ENCODE measurements at places on chromosomes 2 and 18.

DNA sequence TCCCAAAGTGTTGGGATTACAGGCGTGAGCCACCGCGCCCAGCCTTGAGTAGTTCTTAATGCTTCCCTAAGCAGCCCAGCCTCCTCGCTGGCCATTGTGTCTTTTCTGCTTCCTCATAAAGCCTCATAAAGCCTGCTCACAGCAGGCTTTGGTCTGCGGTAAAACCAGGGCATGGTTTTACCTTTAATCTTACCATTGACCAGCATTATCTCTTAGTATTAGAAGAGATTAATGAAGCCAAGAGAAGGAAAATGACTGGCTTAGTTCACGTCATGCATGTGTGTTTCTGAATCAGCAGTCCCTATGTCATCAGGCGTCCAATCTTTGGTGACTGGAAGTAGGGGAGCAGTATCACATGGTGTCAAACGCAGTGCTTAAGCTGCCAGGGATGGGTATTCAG, 14.9 kb upstream of the CDCA7 start:
- DNase-seq: no peak

DNA sequence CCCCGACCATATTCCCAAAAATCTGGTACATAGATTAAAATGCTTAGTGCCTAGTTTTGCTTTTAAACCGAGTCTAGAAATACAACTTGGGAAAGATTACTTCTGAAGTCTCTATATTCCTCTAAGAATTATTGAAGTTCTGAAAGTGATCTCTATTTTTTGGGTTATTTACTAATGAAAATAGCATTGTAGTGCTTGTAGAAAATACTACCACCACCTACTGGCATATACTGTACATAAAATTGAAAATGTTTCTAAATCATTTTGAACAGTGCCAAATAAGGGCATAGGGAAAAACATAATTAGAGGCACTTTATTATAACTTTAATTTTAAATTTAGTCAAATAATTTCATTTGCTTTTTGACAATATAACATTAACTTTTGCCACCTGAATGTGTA, 1399.6 kb upstream of the ZEB2 start:
- no peak for DNase-seq

- no peak for DNase-seq
These were observed 107.9 kb upstream of the IL1R2 start for GRCh38 chr2:101883860-101884259.

DNA sequence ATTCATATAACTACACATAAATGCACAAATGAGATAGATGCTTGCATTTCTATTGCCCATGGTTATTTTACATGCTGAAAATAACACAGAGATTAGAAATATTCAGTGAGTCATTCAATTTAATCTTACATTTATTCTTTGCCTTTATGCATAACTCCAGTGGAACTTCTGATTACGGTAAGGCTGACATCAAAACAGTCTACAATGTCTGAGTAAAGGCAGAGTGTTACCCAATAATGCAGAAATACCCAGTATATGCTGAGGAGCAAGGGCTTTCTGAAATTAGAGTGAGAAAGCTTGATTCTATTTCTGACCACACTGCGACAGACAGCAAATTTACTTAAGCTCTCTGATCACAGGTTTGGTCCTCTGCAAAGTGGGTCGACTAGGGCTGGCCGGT, 9.2 kb downstream of the NMI start:
- no peak for DNase-seq

- DNase-seq: peak; percentile 70
These were observed 33.3 kb downstream of the POLR1A start for GRCh38 chr2:86072271-86072858.

GRCh38 chr2:23323917-23324680, 60.9 kb upstream of the KLHL29 start:
- no peak for DNase-seq

DNA sequence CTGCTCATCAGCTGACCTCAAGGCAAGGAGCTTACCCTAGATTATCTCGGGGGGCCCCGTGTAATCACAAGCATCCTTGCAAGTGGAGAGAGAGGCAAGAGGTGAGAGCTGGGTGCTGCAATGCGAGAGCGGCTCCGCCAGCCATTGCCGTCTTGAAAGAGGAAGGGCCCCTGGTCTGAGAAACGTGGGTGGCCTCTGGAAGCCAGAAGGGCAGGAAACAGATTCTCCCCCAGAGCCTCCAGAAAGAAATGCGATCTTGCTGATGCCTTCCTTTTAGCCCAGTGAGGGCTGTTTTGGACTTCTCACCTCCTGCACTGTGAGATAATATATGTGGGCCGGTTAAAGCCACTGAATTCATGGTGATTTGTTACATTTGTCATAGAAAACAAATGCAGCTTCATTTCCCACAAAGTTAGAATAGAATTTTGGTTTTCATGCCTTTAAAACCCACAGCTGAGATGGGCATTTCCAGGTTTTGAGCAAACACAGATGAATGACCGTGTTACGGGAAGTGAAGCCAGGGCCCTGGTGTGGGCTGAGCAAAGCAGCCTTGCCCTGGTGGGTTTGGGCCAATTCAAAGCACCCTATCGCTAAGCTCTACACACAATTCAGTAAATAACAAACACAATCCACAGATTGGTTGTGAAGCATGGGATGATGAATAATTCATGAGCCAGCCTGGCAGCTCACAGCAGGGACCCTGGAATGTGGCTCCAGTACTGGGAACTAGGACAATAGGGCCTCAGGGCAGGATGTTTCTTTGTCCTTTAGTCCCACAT, 319.9 kb upstream of the HS6ST1 start:
- peak; percentile 41 for DNase-seq

- peak; percentile 67 for DNase-seq
These were observed 558 bp downstream of the TTC39C start for GRCh38 chr18:24014986-24015638.

GRCh38 chr18:39519741-39520140, 1954.1 kb upstream of the CELF4 start:
- no peak for DNase-seq

DNA sequence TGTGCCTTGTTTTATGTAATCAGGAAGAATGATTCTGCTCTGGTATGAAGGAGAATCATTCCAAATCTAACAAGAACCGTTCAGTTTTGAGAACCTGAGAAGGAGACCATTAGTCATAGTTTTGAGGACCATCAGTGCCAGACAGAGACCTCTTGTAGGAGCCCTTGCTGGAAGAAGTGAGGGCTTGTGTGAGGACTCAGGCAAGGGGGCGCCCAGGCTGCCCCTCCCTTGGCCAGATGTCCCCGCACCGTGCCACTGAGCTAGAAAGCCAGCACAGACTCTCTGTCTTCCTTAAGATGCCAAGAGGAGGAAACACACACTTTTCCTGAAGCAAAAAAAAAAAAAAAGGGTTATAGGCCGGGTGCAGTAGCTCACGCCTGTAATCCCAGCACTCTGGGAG, 55.7 kb upstream of the SLC39A10 start:
- no peak for DNase-seq

DNA sequence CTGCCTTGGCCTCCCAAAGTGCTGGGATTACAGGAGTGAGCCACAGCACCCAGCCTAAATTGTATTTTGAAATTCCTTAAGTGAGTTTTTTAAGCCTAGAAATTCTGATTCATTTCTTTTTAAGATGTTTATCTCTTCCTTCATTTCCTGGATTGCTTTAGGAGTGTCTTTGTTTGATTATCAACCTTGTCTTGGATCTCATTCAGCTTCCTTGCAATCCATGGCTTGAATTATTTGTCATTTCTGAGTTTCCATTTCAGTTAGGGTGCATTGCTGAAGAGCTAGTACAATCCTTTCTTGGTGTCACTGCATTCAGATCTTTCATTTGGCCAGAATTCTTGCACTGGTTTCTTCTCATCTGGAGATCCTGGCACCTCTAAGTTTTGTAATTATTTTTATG, 606.4 kb upstream of the ZNF804A start:
- DNase-seq: no peak

DNA sequence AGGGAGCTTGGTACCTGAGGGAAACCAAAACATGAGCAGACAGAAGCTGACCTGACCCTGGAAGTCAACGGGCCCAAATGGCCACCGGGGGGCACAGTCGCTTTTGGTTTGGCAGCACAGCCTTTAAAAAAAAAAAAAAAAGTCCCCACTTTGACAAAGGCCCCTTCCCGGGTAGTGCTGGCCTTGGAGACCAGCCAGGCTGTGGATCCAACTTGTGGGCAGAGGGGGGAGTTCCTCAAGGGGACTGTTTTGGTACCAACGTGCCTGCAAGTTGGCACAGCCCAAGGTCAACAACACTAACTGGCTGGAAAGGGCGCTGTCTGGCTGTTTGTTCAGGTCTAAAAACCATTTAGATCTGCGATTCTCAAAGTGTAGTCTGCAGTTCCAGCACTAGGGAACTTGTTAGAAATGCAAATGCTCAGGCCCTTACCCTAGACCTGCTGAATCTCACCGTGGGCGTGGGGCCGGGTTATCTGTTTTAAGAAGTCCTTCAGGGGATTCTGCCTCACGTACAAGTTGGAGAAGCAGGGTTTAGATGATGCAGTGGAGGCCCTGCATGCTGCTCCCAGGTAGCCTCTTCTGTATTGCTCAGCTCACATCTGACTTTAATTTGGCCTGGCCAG, 83.0 kb downstream of the LPIN1 start:
- DNase-seq: peak; percentile 79

GRCh38 chr18:69948256-69948655, 583 bp upstream of the CD226 start:
- DNase-seq: no peak

GRCh38 chr2:151344906-151345305, 12.5 kb upstream of the TNFAIP6 start:
- no peak for DNase-seq

DNA sequence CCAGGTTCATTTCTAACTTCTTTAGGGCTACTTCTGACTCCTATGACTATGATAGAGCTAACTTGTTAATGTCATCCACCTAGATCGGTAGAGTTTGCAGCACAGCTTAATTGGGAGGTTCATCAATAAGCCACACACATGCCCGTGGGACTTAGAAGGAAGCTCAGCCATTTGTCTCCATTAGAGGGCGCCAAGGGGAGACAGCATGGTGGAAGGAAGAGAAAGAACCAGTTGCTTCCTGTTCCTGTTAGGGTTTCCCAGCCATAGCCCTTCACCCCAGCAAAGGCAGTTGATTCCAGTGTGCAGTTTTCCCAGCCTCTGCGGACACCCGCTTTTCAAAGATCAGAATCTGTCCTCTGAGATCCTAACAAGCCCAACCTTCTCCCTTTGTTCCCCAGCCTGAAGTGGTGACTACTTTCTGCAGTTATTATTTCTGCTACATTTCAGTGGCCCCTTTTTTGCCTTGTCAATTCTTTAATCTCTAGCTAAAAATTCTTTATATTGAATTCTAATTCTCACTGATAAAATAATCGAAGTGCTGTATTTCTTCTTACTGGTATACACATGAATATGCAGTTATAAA, 30.3 kb downstream of the MAIP1 start:
- DNase-seq: no peak

DNA sequence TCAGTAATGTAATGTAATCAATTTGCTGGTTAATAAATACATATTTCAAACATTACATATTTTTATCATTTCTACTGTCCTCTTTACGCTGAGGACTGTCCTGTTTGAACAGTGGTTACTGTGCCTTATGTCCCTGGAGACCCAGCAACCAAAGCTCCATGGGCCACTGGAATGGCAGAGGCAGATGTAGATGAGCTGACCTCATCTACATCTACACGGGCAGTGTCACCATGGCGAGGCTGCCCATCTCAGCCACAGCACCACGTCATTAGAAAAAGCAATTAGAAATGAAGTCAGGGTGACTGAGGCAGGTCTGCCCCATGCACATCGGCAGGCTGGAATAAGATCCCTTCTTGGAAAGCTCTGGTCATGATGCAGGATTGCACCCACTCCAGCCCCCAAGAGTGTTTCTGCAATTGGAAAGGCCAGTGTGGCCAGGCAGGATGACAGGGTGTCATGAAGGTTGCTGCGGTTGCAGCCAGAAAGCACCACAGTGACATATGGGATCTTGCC, 237.5 kb downstream of the NDUFA10 start:
- peak; percentile 17 for DNase-seq

- DNase-seq: no peak
These were observed 184.0 kb downstream of the RIT2 start for GRCh38 chr18:42931491-42931890.

DNA sequence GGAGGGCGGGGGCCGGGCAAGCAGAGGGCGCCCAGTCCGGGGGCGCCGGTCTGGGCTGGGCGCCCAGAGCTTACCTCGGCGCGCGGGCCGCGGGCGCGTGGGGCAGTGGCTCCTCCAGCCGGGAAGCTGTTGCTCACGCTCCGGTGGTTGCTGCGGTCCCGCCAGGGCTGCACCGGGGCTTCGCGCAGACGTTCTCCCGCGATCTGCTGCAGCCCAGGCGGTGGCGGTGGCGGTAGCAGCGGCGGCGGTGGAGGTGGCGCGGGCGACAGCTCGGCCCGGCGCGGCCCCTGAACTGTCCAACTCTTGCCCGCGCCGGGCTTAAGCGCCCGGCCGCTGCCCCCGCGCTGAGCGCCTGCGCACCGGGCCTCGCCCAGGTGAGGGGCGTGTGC, 391 bp downstream of the ZNF385B start:
- no peak for DNase-seq

- DNase-seq: no peak
These were observed 40.1 kb upstream of the PTH2R start for GRCh38 chr2:208366215-208367127.

DNA sequence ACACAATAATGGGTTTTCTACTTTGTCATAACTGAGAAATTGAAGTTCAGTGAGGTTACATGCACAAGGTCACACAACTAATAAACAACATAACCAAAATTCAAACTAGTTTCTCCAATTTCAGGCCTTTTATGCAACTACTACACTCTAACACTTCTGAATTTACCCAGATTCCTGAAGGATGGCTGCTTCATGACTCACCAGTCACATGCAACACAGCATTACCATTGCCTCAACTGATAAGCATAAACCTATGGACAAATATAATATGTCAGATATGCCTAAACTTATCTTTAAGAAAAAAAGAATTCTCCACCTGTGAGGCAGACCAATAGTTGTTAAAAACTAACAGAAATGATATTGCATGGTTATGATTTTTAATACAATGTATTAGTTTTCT, 586.5 kb upstream of the SLC8A1 start:
- DNase-seq: no peak

DNA sequence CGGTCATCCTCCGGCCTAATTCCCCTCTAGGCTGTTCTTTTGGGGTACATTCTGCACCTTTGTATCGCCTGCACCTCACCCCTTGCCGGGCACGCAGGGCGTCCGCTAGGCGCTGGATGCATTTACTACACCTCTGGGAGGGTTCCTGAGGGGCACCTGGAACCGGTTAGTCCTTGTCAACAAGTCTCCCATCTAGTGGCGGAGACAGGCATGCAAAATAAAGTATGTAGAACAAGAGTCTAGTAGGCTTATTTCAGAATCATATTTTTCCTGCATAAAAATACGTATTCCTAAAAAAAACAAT, 705 bp upstream of the TEX261 start:
- DNase-seq: no peak

GRCh38 chr2:171404261-171404660, 29.5 kb downstream of the METTL8 start:
- no peak for DNase-seq

GRCh38 chr2:137983581-137983980, 19.3 kb downstream of the HNMT start:
- no peak for DNase-seq

Data from right forelimb (tissue), 1 donor.